HT-29 (cell line): ENCODE measurements at places on chromosomes 6 and 20. TPM values are rescaled to one million over a fixed set of nuclear protein-coding genes. Genes with fewer than 3 reads are reported as not detected.

The TRIM31 gene
- total RNA-seq, result 112 and 119 TPM in 2 replicates

GRCh38 chr6:134630508-134631121, 312.7 kb upstream of the SGK1 start:
- no peak for DNase-seq

GRCh38 chr6:27582928-27583725, 110.2 kb upstream of the ZNF184 start:
- DNase-seq, result peak; percentile 81

The CLVS2 gene
- total RNA-seq, result not detected in 2 replicates
